ENCODE measurements at places on chromosomes 13 and 19. TPM values are rescaled to one million over a fixed set of nuclear protein-coding genes. Genes with fewer than 3 reads are reported as not detected.

GRCh38 chr13:30675717-30676116 lies 58.0 kb downstream of the USPL1 start:
- DNase-seq, result no peak

GRCh38 chr19:45505151-45505995 lies 1.9 kb upstream of the VASP start:
- no peak for DNase-seq

GRCh38 chr19:34314437-34315313 lies 50.3 kb upstream of the GPI start:
- no peak for DNase-seq

- DNase-seq, result no peak
Observed at GRCh38 chr19:38319421-38320258, at the start of gene KCNK6. TSS of gene KCNK6 (plus strand) at chr19:38319845. CDS start at chr19:38319951, 106 bp downstream.

DNA sequence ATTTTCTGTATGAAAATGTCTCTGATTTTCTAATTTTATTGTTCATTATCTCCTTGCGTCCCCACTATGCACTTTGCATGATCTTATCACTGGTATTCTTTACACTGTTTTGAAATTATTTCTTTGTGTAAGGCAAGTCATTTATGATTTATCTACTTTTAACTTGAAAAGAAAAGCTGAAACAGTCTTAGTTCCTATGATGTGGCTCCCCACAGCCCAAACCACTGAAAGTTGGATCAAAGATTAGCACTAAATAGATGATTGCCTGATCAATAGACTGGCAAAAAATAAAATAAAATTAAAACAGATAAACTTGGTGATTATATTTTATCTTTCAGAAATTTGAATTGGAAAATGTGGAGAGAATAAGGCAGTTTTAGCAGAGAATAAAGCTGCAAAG lies 1101.9 kb downstream of the PCDH9 start:
- no peak for DNase-seq

- no peak for DNase-seq
Observed at GRCh38 chr13:72970956-72971355, 87.8 kb upstream of the KLF5 start.

KLF5 gene
- total RNA-seq, result 1.7 TPM

ZNF471 gene
- 28.3 TPM for total RNA-seq

ETV2 gene
- total RNA-seq, result 0.54 TPM

HNRNPUL1 gene
- 77.0 TPM for total RNA-seq

SIN3B gene
- 61.6 TPM for total RNA-seq

FSD1 gene
- total RNA-seq, result 23.8 TPM

All from cerebellum (tissue), 4 donors.